ENCODE measurements at places on chromosomes 11 and 22.

- DNase-seq, result no peak
Measured at GRCh38 chr22:50184004-50184901, 1.5 kb upstream of the TRABD start.

- DNase-seq, result peak; percentile 68
Measured at GRCh38 chr11:59668188-59668949, 468 bp downstream of the PATL1 start.

DNA sequence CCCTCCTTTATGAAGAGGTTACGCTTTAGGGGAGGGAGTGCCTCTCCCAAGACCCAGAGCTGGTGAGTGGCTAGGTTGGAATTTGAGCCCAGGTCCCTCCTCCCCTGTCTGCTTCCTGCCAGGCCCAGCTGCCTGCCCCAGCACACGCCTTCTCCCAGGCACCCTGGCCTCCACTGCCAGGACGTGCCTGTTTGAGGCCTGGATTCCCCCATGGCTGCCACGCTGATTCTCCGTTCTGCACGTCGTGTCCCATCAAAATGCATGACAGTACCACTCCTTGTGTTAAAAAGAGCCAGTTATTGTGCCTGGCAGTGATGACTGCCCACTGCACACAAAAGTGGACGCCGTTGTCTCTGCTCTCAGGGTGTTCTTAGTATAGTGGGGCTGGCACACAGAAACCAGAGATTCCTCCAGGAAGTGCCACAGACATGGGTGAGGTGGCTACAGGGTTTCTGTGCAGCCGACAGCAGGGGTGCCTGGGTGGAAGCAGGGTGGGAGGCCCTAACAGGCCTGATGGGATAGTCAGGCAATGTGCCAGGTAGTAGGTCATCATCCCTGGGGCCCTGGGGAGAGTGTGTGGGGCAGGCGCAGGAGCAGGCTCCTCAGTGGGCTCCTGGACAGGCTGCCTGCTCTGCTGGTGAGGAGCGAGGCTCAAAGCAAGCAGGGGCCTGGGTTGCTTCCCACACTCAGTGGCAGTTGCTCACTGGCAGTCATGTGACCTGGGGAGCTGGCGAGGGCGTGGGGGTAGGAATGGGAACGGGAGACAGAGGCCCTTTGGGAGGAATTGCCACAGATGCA is 24.2 kb downstream of the MED15 start:
- DNase-seq, result peak; percentile 86

- DNase-seq, result peak; percentile 59
Measured at GRCh38 chr11:57248780-57249383, 11.8 kb upstream of the APLNR start.

GRCh38 chr22:24564376-24565058 is 8.7 kb downstream of the SNRPD3 start:
- no peak for DNase-seq

GRCh38 chr22:46905834-46906233 is 143.4 kb downstream of the TBC1D22A start:
- DNase-seq, result no peak

DNA sequence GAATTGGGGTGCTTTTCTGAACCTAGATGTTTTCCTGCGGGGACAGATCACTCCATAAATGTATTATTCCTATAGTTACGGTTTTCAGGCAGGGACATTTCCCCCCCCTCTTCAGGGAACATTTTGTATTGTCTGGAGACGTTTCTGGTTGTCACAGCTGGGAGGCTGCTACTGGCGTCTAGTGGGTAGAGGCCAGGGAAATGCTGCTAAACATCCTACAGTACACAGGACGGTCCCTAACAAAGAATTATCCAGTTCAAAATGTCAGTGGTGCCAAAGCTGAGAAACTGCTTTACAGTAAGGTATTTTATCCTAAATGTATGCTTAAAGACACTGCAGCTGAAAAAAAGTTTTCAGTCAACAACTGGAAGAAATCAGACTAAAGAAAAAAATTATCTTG is 19.4 kb downstream of the PIWIL4 start:
- DNase-seq, result no peak

- DNase-seq, result peak; percentile 74
Measured at GRCh38 chr11:45102810-45103621, 43.4 kb upstream of the PRDM11 start.

- no peak for DNase-seq
Measured at GRCh38 chr11:44306052-44306917, 3.7 kb downstream of the ALX4 start.

DNA sequence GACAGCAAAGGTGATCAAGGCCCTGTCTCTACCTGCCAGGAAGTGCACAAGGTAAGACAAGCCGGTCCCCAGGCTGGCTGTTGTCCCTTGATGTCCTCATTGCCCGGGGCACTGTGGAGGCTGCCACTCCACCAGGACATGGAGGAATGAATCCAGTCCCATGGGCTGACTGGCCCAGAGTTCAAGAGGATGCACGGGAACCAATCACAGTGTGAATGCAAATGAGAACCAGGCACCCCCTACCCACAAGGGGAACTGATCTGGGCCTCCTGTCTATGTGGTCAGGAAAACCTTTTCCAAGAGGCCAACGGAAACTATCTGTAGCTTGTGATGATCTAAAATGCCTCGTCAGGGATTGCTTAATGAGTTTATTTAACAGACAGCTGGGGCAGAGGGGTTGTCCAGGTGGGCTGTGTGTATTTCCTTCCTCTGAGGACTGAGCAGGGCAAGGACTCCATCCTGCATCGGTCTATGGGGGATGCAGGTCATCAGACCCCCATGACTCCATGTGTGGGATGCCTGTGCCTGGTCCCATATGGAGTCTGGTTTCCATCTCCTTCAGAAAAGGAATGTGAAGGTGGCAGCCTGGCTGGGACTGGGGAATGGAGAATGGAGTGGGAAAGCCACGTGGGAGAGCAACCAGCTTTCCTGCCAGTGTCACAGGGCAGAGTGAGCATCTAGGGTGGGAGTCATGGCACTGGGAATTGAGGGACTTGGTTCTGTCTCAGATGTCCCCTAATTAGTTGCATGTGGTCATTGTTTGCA is 60.5 kb downstream of the CD82 start:
- no peak for DNase-seq

DNA sequence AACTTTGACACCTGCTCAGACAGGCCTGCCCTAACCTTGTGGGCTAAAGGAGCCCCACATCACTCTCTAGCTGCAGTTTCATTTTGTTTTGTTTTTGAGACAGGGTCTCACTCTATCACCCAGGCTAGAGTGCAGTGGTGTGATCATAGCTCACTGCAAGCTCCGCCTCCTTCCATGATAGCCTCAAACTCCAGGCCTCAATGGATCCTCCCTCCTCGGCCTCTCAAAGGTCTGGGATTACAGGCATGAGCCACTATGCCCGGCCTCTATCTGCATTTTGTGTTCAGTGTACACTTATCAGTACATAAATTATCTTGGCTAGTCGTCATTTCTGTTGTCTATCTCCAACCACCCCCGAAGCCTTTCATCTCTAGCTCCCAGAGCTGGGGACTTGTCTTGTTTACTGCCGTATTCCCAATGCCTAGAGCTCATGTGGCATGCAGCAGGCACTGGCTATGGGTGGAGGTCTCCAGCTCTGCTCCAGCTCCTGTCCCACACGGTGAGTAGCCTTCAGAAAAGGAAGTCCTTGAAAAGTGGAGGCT is 22.1 kb upstream of the PEX26 start:
- no peak for DNase-seq

DNA sequence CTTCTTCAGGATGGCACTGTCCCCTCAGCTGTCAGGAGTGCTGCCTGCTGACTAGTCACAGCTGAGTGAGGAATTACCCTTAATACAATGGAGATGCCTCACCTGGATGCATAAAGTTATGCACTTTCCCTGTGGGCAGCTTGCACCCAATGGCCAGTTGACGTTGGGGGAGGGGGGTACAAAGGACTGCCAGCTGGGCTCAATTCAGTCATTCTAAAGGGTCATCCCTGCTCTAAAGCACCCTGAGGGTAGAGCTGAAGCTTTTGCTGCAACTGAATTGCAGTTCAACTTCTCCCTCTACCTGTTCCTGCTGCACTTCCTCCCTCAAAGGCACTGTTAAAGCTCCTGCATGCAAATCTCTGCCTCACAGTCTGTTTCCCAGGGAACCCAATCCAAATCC is 147.8 kb upstream of the SESN3 start:
- no peak for DNase-seq

GRCh38 chr11:93740730-93741093 is 583 bp downstream of the TAF1D start:
- peak; percentile 46 for DNase-seq

DNA sequence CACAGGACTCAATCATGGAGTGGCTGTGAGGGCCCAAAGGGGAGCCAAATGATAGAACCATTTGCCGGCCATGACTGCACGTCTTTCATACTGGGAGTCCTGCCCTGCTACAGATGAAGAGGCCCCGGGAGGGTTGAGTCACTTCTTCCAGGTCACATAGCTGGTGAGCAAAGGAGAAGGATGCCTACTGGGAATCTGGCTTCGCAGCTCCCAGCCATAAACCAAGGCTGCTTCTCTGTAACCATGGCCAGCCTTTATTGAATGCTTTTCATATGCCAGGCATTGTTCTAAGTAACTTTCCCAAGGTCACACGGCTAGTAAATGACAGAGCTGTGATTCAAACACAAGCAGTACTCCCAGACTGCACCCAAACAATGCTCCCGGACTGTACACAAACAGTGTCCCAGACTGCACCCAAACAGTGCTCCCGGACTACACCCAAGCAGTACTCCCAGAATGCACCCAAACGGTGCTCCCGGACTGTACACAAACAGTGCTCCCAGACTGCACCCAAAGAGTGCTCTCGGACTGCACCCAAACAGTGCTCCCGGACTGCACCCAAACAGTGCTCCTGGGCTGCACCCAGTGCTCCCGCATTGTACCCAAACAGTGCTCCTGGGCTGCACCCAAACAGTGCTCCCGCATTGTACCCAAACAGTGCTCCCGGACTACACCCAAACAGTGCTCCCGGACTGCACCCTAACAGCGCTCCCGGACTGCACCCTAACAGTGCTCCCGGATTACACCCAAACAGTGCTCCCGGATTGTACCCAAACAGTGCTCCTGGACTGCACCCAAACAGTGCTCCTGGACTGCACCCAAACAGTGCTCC is 89.8 kb downstream of the FBXO7 start:
- DNase-seq, result no peak

GRCh38 chr11:32861850-32862577 is 30.6 kb upstream of the QSER1 start:
- DNase-seq, result no peak

- no peak for DNase-seq
Measured at GRCh38 chr11:64339286-64339685, 718 bp upstream of the CCDC88B start.

DNA sequence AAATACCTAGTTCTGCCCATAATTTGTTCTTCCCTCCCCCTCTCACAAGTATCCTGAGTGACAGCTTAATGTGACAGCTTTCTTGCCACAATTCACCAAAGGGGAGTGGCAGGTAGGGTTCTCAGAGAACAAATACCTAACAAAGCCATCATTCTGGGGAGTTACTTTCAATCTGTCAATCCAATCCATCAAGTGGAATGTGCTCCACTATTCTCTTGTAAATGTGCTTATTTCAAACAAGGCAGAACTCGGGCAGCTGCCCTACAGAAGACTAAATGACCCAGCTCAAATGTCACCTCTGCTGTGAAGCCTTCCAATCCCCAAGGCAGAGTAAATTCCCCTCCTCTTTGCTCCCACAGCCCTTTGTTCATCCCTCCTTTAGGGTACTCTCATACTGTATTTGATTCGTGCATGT is 27.8 kb downstream of the LGR4 start:
- DNase-seq, result no peak

DNA sequence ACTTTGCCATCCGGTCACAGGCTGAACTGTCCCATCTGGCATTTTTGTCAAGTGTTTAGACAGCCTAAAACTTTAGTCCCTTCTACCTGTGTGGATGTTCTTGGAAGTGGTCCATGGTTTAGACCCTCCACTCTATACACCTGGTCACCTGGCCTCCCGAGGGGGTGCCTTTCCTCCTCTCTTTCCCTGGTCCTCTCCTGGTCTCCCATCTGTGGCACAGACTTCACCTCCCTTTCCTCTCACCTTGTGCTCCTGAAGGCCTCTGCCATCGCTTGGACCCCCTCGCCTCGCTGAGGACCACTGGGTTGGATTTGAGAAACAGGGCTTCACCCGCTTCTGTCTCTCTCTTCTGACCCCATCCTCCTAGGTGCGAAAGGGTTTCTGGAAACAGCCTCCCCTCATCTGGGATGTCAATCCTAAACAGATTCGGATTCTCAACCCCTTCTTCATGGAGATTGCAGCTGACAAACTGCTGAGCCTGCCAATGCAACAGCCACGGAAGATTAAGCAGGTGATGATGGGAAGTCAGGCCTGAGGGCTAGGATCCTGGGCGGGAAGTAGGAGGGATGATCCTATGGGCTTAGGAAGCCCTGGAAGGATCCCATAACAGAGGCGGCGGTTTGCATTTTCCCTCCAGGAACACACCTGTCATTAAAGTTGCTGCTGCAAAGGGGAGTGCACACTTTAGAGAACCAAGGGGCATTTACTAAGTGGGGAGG is 53.6 kb downstream of the ST3GAL4 start:
- DNase-seq, result no peak

GRCh38 chr11:26753723-26754504 is 32.1 kb upstream of the SLC5A12 start:
- peak; percentile 62 for DNase-seq

All from RWPE1 (cell line).